ENCODE measurements at places on chromosomes 7 and 10.

GRCh38 chr10:97679594-97679993 is 7.4 kb downstream of the AVPI1 start:
- no peak for DNase-seq

GRCh38 chr7:70680743-70681468 is 451.0 kb upstream of the GALNT17 start:
- no peak for DNase-seq

DNA sequence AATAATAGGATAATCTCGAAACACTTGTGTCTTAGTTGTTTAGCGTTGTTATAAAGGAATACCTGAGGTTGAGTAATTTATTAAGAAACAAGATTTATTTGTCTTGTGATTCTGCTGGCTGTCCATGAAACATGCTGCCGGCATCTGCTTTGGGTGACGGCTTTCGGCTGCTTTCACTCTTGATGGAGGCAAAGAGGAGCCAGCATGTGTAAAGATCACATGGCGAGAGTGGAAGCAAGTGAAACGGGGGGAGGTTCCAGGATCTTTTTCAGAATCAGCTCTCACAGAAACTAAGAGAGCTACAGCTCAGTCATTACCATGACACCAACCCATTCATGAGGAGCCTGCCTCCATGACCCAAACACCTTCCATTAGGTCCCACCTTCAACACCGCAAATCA is 402.8 kb downstream of the CDC14C start:
- no peak for DNase-seq

GRCh38 chr10:13146379-13146778 is 15.0 kb upstream of the MCM10 start:
- DNase-seq: no peak

DNA sequence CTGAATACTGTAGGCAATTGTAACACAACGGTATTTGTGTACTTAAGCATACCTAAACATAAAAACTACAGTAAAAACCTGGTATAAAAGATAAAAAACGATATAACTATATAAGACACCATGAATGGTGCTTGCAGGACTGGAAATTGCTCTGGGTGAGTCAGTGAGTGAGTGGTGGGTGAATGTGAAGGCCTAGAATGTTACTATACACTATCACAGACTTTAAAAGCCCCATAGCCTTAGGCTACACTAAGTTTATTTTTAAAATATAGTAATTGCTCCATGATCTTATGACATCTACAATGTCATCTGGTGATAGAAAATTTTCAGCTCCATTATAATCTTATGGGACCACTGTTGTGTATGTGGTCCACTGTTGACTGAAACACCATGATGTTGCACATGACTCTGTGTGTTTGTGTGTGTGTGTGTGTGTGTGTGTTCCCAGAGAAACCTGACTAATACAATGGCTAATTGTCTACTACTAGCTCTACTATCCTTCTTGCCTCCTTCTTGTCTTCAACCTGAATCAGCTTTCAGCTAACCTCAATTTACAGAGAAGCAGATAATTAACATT is 27.6 kb upstream of the PRPF18 start:
- DNase-seq: no peak

DNA sequence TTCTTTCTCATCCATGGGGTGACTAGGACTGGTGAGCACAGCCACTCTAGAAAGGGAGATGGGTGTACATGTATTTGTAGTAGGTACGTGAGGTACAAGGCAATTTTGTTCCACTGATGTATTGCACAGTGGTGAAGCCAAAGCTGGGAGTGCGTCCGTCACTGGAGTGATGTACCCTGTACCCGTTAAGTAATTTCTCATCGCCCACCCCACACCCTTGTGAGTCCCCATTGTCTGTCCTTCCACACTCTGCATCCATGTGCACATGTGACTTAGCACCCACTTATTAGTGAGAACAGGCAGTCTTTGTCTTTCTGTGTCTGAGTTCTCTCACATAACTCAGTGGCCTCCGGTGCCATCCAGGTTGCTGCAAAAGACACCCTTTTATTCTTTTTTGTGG is 658.3 kb downstream of the SDK1 start:
- DNase-seq: no peak
